Dermis microvascular lymphatic vessel endothelial cell (primary cell): ENCODE measurements at places on chromosomes 2 and 18. TPM values are rescaled to one million over a fixed set of nuclear protein-coding genes. Genes with fewer than 3 reads are reported as not detected.

Gene CFAP65
- not detected in 2 replicates for total RNA-seq

Gene GULP1
- 2.5 and 2.6 TPM in 2 replicates for total RNA-seq

DNA sequence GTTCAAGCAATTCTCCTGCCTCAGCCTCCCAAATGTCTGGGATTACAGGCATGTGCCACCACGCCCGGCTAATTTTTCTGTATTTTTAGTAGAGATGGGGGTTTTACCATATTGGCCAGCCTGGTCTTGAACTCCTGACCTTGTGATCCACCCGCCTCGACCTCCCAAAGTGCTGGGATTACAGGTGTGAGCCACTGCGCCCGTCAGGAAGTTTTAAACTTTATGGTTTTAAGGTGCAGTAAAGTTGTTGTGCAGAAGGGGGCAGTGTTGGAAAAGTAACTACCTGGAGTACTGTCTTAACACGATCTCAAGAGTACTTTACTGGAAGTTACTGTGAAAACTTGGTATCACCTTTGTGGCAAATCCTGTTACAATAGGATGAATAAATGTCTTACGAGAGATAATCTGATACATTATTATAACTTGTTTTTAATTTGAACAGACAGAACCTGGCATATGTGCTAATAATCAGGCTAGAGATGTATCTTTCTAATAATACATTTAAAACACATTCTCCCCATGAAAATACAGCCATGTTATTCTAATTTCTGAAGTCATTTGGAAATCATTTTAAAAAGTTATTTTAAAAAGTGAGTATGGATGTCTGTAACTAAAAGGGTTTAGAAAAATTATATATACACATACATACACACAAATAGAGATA, 10.8 kb downstream of the SPDYA start:
- peak; percentile 64 for DNase-seq

- no peak for DNase-seq
Observed at GRCh38 chr2:233130481-233131020, 70.4 kb downstream of the INPP5D start.
